LoVo (cell line): ENCODE measurements at places on chromosomes 16 and 17.
A peak's percentile ranks its signal among the peaks of the same experiment; 100 is the strongest.

DNA sequence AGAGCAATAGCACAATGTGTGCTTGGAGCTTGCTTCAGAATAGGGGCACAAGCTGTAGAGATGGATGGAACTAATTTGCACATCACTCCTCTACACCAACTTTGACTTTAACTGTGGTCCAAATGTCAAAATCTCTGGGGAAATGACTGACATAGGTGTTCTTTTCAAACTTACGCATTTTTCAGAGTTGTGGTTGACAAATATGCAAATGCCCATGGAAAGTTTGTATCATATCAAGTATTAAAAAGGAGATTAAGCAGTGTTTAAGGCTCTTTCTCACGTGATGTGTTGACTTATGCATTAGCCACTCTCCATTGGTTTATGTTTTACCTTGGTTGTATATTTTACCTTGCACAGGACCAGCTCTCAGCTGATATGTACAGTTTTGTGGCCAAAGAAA is 77.1 kb downstream of the ELAC2 start:
- DNase-seq = no peak

DNA sequence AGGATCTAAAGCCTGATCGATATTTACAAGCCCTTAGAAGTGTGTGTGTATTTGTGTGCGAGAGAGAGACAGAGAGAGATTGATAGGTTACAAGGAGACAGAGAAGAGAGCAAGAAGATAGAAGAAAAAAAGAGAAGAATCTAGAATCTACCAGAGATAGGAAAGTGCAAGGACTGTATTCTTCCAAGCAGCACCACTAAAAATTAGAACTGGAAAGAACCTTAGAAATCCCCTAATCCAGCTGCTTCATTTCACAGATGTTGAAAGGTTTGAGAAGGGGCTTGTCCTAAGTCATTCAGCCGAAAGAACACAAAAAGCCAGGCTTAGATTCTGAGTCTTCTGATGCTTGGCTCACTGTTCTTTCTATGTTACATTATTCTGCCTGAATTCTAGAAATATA is 92.2 kb downstream of the HS3ST3A1 start:
- DNase-seq = no peak

GRCh38 chr17:71260366-71260940 is 860.4 kb upstream of the SOX9 start:
- no peak for DNase-seq

DNA sequence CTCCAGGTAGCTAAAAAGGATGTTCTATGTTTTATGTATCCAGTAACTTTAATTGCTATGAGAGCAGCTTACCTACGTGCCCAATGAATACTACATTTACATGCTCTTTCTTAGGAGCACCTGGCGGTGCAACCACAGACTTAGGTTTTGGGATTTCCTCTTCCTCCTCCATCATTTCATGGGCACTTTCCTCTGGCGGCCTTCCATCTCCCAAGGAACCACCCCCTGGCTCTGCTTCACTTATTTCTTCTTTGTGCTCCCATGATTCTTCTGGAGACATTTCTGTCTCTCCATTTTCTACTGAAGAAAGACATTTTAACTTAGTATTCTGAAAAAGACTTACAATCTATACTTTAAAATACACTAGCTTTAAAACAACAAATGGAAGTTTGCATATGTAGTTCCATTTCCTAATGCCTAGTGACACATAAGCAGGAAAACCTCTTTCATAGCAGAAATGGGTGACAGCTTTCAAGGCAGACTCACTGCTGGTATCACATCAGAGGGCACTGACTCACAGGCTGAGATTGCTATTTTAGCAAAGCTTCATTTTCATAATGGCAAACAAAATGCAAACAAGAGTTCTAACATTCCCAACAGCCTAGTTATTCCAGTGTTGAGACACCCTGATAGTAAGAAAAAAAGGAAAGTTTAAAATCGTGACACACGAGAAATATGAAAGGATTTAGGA is 19.1 kb downstream of the GSPT1 start:
- DNase-seq = no peak

GRCh38 chr16:56628486-56629350 is 3.1 kb downstream of the MT1E start:
- no peak for DNase-seq

DNA sequence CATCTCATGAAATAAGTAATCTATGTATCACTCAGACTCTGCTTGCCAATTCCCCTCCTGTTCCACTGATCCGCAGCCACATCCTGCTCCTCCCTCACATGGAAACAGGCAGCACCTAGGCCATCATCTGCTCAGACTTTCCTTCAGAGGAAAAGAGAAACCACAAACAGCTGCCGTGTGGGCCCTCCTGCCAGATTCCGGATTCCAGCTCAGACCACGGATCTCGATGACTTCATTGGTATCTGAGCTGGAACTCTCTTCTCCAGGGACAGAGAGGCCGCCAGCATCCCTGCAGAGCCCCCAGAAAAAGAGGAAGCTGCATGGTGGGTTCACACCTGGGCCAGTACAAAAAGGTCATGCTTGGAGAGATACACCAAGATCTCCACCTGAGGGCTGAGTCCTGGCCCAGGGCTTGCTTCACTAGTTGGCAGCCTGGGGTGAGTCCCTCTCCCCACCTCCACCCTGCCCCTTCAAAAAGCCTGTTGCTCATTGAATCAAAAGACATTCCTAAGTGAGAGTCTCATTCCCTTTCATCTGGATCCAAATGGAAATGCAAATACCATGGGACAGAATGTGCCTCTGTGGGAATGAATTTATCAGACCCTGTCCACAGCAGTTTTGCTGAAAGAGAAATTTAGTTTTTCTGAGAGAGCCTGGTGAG is 47.2 kb downstream of the HOXB1 start:
- peak; percentile 71 for DNase-seq

GRCh38 chr16:78988361-78988969 is 612.1 kb downstream of the MAF start:
- DNase-seq = no peak

GRCh38 chr16:57564571-57565270 is 22.3 kb downstream of the ADGRG5 start:
- no peak for DNase-seq

DNA sequence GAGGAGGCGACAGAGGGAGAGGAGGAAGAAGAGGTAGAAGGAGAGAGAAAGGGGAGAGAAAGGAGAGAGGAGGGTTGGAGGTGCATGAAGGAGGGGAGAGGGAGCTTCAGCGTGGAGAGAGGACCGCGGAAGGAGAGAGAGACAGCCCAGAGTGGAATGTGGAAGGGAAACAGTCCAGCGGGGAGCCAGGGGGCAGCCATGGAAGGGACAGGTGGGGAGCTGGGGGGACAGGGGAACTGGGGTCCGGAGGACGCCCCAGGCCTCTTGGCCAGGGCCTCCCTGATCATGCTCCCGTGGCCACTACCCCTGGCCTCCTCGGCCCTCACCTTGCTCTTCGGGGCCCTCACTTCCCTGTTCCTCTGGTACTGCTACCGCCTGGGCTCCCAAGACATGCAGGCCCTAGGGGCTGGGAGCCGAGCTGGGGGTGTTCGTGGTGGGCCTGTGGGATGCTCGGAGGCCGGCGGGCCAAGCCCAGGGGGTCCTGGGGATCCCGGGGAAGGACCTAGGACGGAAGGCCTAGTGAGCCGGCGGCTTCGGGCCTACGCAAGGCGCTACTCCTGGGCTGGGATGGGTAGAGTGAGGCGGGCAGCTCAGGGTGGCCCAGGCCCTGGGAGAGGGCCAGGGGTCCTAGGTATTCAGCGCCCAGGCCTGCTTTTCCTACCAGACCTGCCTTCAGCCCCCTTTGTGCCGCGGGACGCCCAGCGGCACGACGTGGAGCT is 759 bp downstream of the ASPHD1 start:
- DNase-seq = no peak

- DNase-seq = no peak
Observed at GRCh38 chr16:72094266-72094610, 591 bp downstream of the DHX38 start.

DNA sequence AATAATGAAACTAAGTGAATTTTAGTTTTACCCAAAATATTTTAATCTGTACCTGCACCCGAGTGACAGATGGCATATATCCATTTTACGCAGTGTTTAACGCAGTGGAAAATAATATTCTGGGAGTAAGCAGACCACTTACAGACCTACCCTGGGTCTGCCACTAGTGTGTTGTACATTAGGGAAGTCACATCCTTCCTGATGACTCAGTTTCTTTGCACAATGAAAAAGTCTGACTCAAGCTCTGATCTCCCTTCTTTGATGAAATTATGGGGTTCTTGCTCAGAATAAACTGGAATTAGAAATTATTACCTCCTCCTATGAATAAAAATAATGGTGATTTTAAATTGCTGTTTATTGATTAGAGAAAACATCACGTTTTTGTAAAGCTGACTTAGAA is 123.2 kb upstream of the AXIN2 start:
- no peak for DNase-seq

DNA sequence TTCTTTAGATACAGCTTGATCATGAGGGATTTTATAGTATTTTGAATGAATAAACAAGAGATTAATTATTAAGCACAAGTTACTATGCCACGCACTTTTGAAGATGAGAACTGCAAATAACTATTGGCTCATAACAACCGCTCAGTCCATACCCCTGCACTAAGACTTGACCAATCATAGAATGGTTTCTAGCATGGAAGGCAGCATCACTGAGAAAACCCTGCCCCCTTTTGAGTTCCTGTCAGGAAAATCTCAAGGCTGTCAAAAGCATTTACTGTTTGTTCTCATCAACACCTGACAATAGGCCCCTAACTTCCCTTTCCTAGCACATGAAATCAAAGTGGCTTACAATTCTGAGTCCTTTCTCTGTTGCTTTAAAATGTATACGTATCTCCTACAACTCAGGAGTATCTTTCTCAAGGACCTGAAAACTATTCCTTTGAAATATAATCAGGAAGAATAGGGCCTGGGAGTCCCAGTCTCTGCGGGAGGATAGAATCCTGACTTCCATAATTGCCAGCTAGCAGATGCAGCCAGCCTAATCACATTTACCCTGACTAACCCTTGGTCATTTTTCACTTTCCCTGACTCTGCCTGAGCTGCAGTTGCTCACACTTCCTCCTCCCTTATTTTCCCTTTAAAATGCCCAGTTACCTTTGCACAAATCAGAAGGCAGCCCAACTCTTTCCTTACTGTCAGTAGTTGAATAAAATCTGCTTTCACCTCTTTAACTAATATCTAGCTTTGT is 9.1 kb upstream of the MMD start:
- DNase-seq = no peak
